Fibroblast of skin of left quadriceps (primary cell): ENCODE measurements at places on chromosomes 6 and 20.

DNA sequence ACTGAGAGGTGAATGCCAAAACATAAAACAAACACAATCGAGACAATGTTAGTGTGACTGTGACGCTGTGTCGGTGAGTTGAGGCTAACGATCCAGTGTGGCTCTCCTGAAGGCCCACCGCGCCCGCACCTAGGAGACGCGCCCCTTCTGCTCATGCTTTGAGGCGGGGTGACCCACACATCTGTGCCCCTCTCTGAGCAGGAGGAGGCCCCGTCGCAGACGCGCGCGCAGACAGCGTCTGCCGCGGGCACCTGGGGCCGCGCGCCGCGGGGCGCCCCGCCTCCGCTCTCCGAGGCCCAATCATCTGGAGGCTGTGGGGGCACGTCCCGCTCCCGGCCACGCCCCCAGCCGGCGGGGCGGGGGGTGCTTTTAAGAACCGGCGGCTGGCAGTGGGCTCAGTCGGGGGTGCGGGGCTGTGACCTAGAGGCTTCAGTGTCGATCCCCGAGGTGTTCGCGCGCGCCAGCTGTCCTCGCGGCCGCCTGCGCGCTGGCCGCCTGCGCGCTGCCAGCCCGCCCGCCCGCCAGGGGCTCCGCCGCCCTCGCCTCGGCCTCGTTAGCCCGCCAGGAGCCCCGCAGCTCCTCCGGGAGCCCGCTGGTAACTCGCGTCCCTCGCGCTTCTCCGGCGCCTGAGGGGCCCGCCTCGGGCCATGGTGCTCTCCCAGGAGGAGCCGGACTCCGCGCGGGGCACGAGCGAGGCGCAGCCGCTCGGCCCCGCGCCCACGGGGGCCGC is at the start of gene SLC16A10:
TSS of gene SLC16A10 (plus strand) at position 398 of the 730 bp plus-strand sequence. CDS start at position 648, 250 bp downstream.
- DNase-seq, result peak; percentile 2

DNA sequence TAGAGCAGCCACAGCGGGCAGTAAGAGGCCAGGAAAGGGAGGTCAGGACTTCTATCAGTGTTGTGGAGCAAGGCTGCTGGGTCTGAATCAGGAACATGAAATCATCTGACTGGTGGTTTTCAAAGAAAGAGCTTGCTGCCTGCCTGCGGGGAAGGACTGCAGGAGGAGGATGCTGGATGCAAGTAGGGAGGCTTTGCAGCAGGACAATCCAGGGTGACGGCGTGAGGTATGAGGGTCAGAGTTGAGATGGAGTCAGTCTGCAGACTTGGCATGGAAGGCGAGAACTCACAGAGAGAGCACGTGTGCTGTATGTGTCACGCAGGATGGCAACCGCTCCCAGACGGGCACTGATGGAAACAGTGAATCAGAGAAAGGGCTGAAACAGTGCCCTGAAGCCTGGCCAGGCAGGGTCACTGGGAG is 59.2 kb upstream of the CD93 start:
- no peak for DNase-seq

DNA sequence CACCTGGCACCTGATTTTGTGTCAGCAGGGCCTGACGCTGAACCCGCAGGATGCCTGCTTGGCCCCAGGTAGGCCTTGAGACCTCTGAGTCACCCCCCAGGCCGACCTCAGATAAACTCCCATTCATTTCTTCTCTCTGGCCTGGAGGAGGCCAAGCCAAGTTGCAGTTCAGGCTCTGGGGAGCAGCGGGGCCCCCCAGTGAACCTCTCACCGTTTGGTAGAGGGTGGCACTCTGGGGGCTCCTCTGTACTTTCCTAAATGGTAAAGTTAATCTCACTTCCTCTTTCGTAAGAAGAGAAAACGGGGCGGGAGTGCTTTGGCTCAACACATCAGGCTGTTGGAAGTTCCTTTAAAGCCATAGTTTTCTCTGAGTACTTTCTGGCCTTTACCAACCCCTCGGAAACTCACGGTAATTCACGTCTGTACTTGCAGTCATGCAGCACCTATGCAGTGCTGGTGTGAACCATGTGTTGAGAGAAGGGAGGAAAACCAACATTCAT is 2.8 kb downstream of the SIRPA start:
- DNase-seq, result no peak

GRCh38 chr6:83442752-83443151 is 11.9 kb upstream of the ME1 start:
- no peak for DNase-seq

- no peak for DNase-seq
These were observed 24.7 kb downstream of the KCNK17 start for GRCh38 chr6:39289490-39289889.

GRCh38 chr6:145544514-145544913 is 190.8 kb downstream of the EPM2A start:
- no peak for DNase-seq

- no peak for DNase-seq
These were observed 1.2 kb upstream of the PLTP start for GRCh38 chr20:45913116-45913515.

DNA sequence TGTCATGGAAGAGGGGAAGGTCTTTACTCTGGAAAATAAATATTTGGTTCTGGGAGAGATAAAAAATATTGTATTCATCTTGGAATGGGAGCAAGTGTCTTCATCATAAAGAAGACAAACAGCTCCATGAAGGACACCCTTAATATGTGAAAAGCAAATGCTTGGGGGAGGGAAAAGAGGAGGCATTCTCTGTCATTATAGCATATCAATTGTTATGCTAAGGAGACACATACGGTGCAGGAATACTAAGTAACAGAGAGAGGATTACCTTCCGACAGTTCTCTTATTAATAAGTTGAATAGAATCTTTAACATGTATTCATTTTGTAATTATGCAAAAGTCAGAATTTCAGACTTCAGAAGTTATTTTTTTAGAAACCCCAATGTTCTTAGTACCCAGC is 634.4 kb downstream of the UTRN start:
- DNase-seq, result no peak

DNA sequence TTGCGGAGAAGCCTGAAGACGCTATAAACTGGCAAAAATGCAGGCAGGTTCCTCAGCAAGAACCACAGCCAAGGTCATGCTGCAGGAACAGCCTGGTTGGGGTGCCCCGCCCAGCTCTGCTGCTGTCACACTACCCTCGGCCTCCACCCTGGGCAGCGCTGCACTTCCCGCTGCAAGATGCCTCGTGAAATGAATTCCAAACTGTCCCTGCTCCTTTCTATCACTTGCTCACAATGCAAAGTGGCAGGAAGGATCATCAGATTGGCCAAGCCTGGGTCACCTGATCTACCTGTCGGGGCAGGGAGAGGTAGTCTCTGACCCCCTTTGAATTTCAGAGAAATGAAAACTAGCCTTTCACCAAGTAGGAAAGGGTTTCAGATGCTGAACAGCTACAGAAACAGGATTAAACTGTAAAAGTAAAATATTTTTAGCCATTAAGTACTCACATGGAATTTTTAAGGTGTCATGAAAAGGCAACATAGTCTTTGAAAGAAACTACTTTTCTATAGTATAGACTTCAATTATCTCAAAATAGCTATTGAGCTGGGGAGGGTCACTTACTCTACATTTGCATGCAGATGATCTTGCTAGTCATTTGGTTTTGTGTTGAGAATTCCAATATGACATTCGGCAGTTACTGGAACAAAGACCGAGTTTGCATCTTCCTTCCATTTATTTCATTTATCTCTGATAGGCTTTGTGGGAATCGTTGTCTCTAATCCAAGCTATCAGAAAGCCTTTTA is 236.4 kb upstream of the ASCC3 start:
- no peak for DNase-seq

- no peak for DNase-seq
These were observed 236.1 kb downstream of the PACRG start for GRCh38 chr6:162963861-162964260.

DNA sequence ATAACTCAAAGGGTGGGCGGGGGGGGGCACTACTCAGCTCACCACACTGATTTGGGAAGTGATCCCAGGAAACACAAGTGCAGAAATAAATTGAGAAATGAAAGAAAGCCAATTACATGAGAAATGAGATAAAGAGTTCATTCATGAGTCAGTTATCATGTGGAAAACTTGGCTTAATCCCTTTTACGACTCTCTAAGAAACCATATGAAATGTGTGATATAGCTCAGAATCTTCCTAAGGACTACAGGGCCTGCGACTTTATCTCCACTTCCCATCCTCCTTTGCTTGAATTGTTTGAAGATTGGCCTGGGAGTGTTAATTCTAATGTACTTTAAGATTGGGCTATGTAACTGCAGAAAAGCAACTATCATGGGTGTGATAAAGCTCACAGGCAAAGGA is 3.6 kb upstream of the BTN2A2 start:
- no peak for DNase-seq

GRCh38 chr20:38776363-38776762 is 28.1 kb downstream of the ACTR5 start:
- no peak for DNase-seq

- DNase-seq, result no peak
These were observed 79.1 kb downstream of the EYA2 start for GRCh38 chr20:46973766-46974165.

- no peak for DNase-seq
These were observed 12.9 kb upstream of the ADTRP start for GRCh38 chr6:11791354-11792107.

DNA sequence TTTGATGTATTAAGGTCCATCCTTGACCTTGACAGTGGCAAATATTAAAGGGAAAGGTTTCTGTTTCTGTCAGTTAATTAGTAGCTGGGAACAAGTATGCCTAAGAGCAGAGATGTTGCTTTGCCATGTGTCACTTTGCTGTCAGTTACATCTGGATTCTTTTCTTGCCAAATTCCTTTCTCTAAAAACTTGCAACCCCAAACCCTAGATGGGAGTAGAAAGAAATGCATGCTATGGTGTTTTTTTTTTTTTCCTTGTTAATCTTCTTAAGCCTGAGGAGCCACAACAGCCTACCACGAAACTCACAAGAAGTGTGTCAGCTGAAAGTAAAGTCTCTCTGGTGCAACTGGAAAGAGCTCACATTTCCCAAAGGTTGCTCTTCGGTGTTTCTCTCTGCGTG is 18.0 kb upstream of the CLDN20 start:
- DNase-seq, result peak; percentile 49

GRCh38 chr20:62292108-62292507 is 10.7 kb upstream of the ADRM1 start:
- DNase-seq, result no peak

- DNase-seq, result no peak
These were observed 143.4 kb downstream of the ISM1 start for GRCh38 chr20:13364278-13365170.

DNA sequence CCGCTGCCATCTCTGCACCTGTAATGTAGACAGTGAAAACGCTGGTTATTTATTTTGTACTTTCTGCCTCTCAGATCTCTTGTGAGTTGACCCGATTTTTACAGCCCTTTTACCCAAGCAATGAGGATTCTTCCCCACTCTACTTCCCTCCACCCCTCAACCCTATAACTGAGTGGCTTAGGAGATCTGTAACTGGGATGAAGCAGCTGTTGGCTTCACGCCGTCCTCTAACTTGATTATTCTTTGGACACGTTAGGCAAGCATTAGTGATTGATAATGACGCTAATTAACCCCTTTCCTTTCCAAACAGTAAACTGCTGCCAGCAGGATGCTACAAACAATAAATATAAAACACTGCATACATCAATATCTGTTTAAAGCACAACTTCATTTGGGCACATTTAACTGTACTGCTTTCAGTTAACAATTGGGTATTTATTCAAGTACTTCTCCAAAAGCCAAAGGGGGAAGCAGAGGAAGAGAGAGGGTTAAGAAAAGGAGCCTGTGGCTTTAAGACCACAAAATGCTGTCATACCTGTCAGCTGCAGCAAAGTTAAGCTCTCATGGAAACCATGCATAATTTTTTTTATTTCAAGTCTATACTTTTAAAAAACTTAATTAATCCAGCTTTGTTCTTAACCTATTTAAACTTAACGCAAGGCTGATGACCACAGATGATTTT is 21.2 kb downstream of the TFAP2A start:
- DNase-seq, result no peak

DNA sequence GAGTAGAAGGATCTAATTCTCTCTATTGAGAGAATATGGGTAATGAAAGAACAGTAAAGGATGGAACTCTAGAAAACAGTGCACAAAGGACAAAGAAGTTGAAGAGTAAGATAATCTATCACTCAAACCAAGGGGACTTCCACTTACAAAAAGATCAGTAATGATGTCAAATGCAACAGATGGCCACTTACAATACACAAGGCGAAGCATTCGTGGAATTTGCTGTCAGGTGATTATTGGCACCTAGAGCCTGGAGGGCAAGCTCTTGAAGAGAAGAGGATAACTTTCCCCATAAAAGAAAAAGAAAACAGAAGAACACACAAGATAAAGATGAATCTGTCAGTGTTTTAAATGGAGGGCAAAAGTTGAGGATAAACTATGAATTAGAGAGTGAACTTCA is 256.0 kb upstream of the TCF21 start:
- DNase-seq, result no peak

DNA sequence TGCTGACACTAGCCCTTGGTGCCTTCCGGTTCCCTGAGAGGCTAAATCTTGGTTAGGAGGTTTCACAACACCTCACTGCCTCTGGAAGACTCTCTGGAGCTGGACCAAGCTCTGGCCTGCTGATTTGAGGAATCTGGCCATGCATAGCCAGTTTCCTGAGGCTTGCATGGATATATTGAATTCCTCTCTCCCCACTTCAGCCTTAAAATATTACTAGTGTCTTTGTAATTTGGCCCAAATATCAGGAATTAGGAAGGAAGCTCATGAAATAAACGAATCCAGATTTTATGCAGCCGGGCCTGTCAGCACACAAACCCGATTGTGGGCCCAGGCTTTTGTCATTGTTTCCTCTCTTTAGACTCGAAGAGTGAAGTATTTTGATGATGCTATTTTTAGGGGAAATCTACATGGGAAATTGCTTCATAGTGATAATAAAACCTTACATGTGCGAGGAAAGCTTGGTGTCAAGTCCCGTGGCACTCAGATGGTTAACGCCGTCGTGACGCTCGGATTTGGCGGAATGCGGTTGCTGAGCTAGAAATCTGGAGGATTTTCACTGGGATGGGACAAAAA is 144.4 kb downstream of the PHACTR3 start:
- peak; percentile 97 for DNase-seq

DNA sequence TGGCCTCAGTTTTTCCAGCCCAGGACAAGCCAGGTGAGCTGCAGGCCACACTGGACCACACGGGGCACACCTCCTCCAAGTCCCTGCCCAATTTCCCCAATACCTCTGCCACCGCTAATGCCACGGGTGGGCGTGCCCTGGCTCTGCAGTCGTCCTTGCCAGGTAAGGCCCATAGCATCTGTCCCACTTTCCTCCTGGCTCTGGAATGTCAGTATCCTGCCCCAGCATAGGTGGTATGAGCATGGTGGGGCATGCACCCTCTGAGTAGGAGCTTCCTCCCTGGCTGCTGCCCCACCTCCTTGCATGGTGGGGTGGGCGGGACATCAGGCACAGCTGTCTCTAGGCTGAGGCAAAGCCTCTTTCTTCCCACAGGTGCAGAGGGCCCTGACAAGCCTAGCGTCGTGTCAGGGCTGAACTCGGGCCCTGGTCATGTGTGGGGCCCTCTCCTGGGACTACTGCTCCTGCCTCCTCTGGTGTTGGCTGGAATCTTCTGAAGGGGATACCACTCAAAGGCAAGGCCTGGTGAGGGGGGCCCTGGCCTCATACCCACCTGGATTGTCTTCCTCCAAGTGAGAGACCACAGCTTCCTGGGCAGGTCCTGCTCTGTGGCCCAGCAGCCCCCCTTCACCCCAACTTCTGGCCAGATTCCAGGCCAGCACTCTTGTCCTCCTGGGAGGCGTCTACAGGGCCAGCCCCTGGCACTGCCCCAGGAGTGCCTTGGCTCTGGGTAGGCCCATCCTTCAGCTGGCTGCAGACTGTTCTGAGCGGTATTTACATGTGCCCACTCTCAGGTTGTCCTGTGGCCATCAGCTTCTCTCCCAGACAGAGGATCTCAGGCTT is 9.1 kb downstream of the PI16 start:
- no peak for DNase-seq
